Mesothelial cell of epicardium (in vitro differentiated cells): ENCODE measurements at places on chromosomes 5 and 9. TPM values are rescaled to one million over a fixed set of nuclear protein-coding genes. Genes with fewer than 3 reads are reported as not detected.

Gene PCDHGB1
- total RNA-seq: 1.7 to 2.0 TPM (median 2.0 TPM) in 3 replicates

GRCh38 chr9:124366476-124367220 lies 48.6 kb downstream of the PSMB7 start:
- no peak for DNase-seq

DNA sequence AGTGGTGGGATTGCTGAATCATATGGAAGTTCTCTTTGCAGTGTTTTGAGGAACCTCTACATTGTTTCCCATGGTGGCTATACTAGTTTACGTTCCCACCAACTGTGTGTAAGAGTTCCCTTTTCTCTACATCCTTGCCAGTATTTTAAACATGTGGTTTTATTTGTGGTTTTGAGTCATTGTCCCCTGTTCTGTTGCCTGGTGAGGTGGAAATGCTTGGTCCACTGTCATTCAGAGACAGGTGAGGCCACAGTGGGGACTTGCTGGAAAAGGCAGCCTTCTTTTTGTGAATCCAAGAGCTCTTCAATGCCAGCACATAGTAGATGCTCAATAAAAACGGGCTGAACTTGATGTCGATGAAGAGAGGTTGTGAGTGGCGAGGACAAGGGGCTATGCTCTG lies 44.2 kb downstream of the SH3PXD2B start:
- no peak for DNase-seq

GRCh38 chr5:77607324-77607723 lies 31.2 kb downstream of the OTP start:
- DNase-seq: no peak

GRCh38 chr5:15290953-15291352 lies 209.0 kb upstream of the FBXL7 start:
- DNase-seq: no peak

DNA sequence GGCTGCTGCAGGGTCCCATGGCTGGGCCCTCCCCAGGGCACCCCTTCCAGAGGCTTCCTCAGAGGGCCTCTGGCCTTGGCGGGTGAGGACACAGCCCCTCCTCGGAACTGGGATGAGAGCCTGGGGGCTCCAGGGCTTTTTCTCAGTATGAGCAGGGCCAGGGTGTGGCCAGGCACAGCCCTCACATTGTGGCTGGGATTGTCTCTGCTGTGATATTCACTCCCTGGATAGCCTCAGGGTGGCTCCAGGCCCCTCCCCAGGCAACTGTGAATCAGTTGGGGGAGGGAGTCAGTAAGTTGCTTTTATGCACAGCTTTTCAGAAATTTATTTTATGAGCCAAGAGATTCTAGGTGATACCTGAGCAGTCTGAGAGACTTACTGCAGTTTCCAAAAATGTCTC lies 135.7 kb downstream of the CACNA1B start:
- DNase-seq: no peak

Gene GRXCR2
- total RNA-seq: not detected in 3 replicates

Gene MCC
- total RNA-seq: 32.4 to 33.9 TPM (median 33.2 TPM) in 3 replicates

Gene POU4F3
- total RNA-seq: 0.09 to 0.25 TPM (median 0.13 TPM) in 3 replicates

- no peak for DNase-seq
These were observed 6.5 kb downstream of the PPP6C start for GRCh38 chr9:125183054-125183453.

Gene SKIC3
- 96.6 to 102 TPM (median 101 TPM) in 3 replicates for total RNA-seq

GRCh38 chr9:77847626-77848025 lies 184.0 kb downstream of the GNAQ start:
- no peak for DNase-seq

Gene TRIM32
- total RNA-seq: 29.6 to 33.9 TPM (median 33.6 TPM) in 3 replicates

Gene SLC6A3
- total RNA-seq: 0.04 to 0.07 TPM in 2 of 3 replicates, not detected in the other

Gene TMEM174
- total RNA-seq: not detected in 3 replicates

DNA sequence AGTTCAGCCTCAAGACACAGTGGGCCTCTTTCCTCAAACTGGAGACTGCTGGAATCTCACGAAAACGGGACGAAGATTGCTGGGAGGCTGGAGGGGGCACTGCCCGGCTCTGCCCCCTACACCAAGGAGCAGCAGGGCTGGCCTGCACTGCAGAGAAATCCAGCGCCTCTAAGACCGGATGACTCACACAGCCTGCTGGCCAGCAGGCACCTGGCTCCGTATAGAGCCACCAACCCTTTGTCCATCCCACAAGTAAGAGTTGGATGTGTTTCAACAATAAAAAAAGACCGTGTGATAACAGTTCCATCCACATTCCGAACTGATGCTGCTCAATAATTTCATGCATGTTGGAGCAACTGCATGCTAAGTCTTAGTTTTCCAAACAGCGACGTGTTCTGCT lies 11.5 kb downstream of the CCDC127 start:
- no peak for DNase-seq

DNA sequence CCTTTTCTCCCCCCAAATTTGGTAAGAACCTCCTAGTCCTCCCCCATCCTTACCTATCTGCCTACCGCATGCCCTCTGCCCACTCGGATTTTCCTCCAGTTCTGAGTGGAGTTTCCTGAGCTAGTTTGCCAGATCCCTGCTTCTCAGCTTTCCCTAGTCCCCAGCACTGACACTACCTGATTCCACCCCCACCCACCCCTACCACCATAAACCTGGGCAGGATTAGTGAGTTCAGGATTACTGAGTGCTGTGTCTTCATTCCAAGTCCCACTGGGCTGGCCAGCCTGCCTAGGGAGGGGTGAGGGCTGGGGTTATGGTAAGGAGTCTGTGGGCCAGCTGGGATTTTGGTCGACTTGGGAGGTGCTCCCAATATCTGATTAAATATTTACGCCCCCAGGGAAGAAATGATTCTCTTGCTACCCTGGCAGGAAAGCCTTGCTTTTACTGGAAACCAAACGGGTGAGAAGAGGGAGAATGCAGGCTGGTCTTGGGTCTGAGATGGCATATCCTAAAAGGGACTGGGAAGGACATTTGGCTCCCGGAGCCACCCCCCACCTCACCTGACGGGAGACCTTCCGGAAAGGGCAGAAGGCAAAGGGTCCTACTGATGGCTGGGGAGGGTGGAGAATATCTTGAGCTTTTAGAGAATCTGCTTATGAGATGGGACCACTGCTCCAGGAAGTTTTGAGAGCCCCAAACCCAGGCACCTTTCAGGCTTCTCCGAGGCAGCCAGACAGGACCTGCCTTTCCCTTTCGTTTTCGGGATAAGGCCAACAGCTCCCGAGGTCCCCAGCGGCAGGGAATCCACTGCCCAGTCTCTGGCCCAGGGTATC lies 3.7 kb downstream of the PITX1 start:
- DNase-seq: no peak

- DNase-seq: no peak
These were observed 233.9 kb downstream of the ASTN2 start for GRCh38 chr9:117180896-117181445.

GRCh38 chr9:80378669-80379293 lies 807.0 kb downstream of the TLE4 start:
- DNase-seq: no peak

Gene SCGB3A2
- total RNA-seq: 0.49 TPM in 1 of 3 replicates, not detected in the others

Gene PDE6A
- 0.18 to 0.38 TPM (median 0.29 TPM) in 3 replicates for total RNA-seq

Gene LECT2
- not detected in 3 replicates for total RNA-seq

Gene PTPDC1
- total RNA-seq: 12.0 to 13.7 TPM (median 12.7 TPM) in 3 replicates

DNA sequence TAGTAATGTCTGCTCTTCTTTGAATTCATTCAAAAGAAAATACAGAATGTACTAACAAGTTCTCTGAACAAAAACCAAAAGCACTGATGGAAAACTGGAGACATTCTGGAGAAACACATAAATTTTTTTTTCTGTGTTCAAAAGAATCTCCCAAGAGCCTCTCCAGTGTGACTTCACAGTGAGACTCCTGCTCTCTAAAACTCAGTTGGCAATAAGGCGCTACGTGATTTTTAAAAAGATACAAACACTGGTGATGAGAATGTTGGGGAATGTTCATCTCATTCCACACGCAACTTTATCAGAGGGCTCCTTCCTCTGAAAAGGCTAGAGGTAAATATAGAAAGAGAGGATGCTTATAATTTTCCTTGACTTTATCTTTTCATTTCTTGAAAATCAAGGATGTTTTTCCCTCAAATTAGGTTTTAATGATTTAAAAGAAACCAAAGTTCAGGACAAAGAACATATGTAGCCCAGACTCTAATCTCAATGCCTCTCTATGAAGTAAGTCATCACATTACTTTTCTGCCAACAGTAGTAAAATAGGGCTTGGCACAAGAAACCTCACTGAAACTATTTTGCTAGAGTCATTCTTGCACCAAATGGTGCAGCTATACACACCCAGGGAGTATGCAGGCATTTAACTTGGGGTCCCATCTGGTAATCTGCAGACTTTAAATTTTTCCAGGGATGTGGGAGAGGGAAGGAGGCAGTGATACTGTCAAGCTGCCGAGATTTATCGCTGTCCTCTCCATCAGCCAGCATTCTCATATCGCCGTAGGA lies 12.9 kb upstream of the AOPEP start:
- DNase-seq: no peak
